Activated CD4-positive, alpha-beta T cell treated with anti-CD3 and anti-CD28 coated beads, Interleukin-2, amount 50 U/mL, for 1 hour (primary cell): ENCODE measurements at places on chromosomes 5 and 9.

- DNase-seq, result no peak
Observed at GRCh38 chr5:133240425-133241091, 188.7 kb downstream of the HSPA4 start.

DNA sequence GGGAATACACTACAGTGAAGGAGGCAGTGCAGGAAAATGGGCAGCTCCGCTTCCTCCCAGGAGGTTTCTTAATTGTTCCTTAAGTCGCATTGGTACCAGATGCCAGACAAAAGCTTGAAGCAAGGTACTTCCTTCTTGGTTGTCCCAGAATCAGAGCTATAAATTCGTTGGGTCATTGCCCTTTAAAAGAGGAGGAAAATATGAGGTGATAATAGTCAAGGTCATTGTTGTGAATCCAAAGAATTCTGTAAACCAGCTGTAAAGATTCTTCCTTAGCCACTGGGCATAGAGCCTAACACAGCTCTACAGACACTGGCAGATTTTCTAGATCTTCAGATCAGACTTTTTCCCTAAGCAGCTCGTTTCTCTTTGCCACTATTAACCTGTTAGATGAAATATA lies 444.1 kb upstream of the TLE4 start:
- DNase-seq, result no peak

- no peak for DNase-seq
Observed at GRCh38 chr5:125049721-125050702, 303.6 kb upstream of the ZNF608 start.

GRCh38 chr9:120944434-120944843 lies 17.8 kb upstream of the TRAF1 start:
- DNase-seq, result no peak

GRCh38 chr5:58842852-58843251 lies 260.0 kb downstream of the RAB3C start:
- no peak for DNase-seq

- DNase-seq, result no peak
Observed at GRCh38 chr5:61401726-61402125, 69.7 kb downstream of the ZSWIM6 start.

DNA sequence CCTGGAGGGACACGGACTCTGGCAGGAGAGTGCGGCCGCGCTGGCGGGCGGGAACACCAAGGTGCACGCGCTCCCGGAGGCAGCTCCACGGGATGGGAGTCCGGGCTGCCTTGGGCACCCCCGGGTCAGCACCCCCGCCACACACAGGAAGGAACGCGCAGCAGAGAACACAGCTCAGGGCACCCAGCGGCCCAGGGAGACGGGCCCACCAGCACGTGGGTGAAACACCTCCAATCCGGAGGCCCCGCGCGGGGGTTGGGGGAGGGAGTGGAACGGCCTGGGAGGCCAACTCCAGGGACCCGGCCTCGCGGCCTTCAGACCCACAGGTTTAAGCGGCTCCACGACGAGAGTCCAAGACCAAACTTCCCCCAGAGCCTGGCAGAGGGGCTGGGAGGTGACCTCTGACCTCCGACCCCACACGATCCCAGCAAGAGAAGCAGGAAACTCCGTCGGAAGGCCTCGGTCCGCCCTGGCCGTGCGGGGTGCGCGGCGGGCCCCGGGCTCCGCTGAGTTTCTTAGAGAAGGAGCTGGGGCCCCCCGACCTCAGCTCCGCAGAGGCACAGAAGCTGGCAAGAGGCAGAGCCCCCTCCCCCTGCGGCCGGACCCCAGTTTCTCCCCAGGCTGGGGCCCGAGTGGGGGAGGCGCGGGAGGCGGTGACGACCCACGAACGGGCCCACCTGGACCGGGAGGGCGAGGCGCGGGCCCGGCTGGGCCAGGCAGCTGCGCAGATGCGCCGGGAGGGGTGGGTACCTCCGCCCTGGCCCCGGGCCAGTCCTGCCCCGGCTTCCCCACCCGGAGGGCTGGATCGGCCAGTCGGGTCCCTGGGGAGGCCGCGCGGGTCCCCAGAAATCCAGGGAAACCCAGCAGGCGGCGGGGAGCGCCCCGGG lies 851 bp downstream of the NACC2 start:
- peak; percentile 58 for DNase-seq

DNA sequence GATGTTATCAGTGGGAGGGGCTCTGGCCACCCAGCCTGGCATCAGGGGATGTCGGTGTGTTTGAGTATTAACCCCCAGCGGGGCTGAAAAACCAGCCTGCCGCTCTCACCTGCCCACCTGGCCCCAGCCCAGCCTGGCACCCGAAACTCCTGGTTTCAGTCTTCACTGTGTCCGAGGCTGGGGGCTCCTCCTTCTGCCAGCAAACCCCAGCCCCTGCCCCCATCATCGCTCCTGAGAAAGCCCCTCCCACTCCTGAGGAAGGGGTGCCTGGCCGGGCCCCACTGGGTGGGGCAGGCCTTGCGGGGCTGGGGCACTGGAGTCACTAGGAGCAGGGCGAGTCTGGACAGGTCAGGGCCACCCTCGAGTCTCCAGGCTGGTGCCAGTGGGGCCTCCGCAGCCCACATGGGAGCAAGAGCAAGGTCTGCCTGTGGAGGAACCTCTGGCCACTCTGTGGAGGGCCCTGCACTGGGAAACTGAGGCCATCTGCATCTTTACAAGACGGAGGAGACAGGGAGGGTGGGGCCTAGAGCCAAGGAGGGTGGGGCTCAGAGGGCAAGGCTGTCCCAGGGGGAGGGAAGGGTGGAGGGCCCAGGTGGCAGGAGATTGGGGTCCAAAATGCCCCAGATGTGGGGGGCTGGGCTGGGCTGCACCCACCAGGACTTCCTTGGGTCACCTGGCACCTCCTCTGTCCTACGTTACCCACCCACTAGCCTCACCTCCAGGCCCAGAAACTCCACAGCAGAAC lies 51.5 kb upstream of the NOTCH1 start:
- no peak for DNase-seq

- no peak for DNase-seq
Observed at GRCh38 chr9:112327718-112328450, 5.5 kb downstream of the PTBP3 start.

- no peak for DNase-seq
Observed at GRCh38 chr5:50967009-50967562, 300.6 kb downstream of the PARP8 start.

DNA sequence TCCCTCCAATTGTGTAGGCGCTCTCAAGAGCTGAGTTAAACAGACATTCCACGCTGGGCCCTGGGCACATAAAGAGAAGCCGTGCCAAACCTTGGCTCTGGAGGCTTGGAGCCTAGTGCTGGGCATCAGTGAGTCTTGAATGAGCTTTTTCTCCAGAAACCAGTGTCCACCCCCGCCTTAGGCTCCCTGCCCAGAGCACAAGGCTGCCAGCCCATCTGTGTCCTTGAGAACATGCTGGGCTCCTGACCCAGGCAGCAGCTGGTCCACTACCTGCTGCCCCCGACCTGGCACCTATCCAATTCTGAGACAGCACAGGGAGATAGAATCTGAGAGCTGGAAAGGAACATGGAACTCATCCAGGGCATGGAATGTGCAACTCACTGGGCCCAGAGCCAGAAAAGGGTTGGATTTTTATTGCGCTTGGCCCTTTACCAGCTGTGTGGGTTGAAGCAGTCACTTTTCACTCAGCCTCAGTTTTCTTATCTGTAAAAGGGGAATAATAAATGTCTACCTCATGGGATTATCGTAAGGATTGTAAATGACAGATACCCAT lies 92.4 kb upstream of the CPLX2 start:
- DNase-seq, result no peak

DNA sequence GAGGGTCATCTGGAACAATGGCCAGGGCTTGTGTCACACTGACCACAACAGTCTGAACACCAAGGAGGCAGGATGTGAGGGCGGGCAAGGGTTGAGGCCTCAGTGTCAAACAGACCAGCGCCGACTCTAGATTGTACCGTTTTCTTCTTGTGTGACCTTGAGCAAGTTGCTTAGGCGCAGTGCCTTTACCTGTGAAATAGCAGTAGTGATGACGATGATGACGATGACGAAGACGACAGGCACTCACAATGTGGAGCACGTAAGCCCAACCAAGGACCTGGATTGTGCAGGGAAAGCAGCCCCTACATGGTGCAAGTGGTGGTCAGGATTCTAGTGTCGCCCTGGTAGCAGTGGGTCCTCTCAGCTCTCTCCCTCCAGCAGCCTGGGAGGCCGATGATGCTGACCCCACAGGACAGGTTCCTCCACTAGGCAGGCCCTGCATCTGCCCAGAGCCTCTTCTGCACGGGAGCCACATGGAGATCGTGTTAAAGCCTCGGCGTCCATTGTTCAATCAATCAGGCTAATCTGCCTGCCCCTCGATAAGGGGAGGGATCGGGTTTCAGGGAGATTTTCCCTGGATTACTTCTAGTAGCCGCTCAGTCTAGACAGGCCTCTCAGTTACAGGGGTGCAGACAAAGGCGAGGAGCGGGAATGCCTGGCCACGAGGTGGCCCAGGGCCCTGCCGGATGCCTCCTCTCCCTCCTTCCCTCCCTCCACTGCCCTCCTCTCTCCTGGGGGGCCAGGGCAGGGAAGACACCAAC lies 91.7 kb downstream of the MACROH2A1 start:
- no peak for DNase-seq
